NCI-H510A treated with DMSO at 0.1 percent for 48 hours (cell line): ENCODE measurements at places on chromosomes 5 and 9.

GRCh38 chr9:124297551-124297901, 39.8 kb downstream of the NEK6 start:
- DNase-seq = no peak

DNA sequence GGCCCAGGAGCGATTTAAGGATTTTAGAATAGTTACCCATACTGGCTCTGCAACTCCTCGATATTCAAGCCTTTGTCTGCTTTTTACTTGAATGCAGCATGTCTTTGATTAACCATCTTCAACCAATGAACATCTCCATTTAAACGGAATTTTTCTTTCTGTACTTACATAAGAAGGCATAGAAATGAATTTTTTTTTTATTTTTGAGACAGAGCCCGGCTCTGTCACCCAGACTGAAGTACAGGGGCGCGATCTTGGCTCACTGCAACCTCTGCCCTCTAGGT, 825 bp upstream of the RIOK2 start:
- no peak for DNase-seq

DNA sequence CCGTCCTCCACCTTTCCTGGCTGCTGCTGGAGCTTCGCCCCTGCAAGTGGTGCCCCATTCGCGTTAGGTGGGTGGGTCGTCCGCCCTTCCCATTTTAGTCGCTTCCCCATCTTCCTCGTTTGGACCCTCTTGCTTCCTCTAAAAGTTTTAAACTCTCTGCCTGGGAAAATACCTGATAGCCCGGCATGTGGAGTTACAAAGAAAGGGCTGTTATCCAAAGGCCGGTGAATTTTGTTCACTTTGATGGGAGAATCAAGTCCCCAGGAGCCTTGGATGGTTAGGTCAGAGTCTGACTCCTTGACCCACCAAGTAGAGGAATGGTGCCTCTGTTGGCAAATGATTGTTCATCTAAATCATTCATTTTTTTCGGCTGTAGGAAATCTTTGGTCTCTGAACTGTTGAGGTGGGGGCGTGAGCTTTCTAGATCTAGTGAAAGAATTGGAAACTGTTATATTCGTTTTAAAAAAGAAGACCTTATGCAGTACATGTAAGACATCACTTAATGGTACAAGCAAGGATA, 29.5 kb upstream of the APC start:
- no peak for DNase-seq

DNA sequence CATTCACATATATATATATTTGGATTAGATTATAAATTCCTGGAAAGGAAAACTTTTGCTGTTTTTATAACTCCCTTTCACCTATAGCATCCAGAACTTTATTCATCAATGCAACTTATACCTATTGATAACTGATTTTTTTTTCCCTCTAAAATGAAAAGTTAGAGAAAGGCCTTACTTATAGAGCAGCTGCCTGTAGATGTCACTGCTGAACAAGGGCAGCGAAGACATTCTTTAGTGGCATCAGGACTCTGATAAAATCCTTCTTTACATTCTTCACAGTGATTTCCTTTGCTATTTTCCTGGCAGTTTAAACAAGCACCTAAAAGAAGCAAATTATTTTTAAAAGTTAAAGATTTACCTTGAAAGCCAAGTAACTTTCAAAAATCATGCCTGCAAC, 32.3 kb upstream of the CDK5RAP2 start:
- no peak for DNase-seq

- DNase-seq = no peak
These were observed 624.4 kb upstream of the RORB start for GRCh38 chr9:73872701-73873100.

DNA sequence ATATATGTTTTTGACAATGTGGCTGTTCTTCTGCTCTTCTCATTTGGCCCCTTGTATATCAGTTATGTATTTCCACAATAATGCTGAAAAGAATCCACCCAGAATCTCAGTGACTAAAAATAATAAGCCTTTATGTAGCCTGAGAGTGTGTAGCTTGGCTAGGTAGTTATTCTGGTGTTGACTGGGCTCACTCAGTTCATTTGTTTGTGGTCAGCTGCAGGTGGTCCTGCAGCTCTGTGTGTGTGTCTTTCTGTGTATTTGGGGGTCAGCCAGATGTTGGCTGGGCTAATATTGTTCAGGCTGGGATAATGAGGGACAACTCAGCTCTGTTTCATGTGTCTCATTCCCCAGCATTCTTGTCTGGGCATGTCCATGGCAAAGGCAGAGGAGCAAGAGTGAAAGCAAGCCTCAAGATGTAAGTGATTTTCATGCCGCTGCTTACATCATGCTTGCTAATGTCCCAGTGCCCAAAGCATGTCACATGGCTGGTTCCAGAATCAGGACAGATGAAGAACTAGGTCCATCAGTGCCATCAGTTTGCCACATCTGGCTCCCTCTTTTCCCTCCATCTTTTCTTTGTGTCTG, 162.8 kb downstream of the KCTD16 start:
- DNase-seq = no peak

DNA sequence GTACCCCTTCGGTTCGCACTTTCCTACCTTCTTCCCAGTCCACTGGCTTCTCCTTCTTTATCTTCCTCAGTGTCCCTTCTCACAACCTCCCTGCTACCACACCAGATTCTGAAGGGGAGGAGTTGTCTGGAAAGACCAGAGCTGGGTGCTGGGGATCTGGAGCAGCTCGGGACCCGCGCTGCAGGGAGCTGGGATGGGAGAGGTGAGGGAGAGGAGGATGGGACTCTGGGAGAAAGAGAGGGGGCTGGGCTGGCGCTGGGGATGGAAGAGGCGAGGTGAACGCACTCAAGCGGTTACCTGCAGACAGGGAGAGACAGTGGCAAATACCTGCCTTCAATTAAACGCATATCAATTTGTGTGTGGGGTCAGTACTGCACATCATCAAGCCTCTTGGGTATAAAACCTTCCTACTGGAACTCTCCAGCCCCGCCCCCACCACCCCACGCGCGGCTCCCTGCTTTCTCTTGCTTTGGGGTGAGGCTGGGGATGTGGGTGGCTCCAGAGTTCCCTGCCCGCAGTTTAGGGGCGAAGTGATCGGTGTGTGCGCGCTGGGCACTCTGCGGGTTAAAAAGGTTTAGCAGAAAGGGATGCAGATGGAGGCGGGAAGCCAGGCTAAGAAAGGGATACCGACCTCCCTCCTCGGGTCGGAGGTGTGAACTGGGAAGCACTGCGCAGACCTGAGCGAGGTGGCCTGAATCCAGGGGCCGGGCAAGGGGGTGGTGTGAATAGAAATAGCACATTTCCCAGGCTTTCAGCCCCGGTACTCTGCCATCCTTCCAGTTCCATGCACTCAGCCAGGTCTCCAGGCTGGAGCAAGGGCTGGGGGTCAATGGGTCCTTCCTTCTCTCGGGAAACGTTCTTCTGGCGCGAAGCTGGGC, 977 bp upstream of the PAM start:
- peak; percentile 31 for DNase-seq

DNA sequence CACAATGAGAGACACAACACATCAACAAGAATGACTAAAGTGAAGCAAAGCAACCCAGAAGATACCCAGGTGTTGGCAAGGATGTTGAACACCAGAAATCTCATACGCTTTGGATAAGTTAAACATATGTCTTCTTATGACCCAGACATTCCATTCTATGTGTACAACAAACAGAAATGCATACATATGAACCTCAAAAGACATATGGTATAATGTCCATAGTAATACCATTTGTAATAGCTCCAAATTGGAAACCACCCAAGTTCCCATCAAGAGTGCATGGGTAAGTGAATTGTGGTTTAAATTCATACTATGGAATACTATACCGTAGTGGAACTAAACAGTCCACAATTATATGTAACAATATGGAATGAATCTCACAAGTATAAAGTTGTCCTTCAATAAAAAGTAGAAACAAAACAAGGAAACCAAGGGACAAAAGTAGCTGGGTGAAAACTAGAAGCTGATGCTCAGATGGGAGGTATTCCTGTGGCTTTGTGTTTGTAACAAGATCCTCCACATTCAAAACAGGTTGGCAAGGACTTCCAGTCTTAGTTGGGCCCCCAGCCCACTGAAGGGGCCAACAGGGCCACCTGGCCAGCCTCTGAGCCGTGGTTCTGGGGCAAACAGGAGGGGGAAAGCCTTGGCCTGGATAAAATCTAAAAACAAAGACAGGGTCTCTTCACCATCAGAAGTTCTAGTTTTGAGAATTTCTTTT, 171.8 kb upstream of the PITX1 start:
- DNase-seq = no peak

- no peak for DNase-seq
These were observed 224.1 kb downstream of the MEF2C start for GRCh38 chr5:88658886-88659285.

GRCh38 chr5:1442222-1443145, 2.8 kb downstream of the SLC6A3 start:
- DNase-seq = no peak

DNA sequence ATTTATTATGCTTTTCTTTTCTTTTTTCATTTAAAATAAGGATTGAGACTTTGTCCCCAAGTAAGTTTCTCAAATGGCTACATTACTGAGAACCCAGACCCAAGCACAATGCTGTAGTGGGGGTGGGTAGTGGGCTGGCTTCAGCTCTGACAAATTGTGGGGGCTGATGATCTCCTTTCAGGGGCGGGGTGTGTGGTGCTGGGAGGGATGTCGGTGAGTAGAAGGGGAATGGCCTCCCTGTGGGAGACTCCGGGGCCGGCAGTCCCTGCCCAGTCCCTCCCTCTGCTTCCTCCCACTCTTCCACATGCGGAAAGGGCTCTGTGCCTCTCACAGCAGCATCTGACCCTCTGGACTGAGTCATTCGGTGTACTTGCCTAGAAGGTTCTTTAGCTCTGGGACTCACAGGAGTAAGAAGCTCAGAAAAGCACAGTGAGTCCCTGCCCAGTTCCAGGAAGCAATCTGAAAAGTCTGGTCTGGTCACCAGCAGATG, 14.3 kb downstream of the CD180 start:
- DNase-seq = no peak

DNA sequence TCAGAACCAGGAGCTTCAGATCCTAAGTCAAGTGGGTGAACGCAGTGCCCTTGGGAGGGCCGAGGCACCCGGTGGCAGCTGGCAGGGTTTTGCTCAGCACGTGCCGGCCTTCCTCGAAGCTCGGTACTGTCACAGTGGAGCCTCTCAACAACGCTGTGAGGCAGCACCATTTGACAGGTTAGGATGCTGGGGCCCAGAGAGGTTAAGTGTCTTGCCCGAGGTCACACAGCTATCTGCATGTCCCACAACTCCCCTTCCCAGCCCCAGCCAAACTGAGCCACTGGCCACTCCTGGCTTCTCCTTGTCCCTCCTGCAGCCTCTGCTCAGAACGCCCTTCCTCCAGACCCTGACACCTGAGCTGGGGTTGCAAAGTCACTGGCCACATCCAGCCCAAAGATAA, 43.7 kb upstream of the RPL26L1 start:
- no peak for DNase-seq

DNA sequence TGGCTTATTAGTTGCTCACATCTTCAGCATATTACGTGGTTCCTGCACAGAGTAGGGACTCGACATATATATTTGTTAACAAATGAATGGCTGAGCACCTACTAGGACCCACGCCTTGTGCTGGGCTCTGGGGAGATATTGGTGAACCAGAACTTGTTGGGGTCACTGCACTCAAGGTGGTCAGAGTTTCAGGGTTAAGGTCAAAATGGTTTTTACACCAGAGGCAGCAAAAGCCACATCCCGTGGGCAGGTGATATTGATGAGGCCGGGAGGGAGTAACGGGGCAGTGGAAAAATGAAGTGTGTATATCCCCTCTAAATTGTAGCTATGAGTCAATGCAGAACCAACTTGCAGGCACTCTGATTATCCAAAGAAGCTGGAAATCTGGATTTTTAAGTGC, 136.5 kb upstream of the KLF4 start:
- no peak for DNase-seq

GRCh38 chr9:85130260-85130659, 460.7 kb downstream of the NTRK2 start:
- no peak for DNase-seq

DNA sequence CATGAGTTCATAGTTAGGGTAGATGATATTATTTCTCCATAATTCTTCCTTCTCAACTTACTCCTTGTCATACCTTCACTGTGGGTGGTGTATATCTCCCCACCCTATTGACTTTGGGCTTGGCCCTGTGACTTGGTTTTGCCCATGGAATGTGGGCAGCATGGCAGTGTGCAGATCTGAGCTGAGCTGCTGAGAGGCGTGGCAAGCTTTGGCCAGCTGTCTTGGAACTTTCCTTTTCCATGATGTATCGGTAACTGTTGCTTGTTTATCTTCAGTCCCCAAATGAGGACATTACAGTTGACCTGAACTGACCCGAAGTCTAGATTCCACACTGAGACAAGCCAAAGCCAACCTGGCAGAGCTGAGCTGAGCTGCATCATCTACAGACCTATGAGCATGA, 70.4 kb downstream of the RALGPS1 start:
- no peak for DNase-seq

DNA sequence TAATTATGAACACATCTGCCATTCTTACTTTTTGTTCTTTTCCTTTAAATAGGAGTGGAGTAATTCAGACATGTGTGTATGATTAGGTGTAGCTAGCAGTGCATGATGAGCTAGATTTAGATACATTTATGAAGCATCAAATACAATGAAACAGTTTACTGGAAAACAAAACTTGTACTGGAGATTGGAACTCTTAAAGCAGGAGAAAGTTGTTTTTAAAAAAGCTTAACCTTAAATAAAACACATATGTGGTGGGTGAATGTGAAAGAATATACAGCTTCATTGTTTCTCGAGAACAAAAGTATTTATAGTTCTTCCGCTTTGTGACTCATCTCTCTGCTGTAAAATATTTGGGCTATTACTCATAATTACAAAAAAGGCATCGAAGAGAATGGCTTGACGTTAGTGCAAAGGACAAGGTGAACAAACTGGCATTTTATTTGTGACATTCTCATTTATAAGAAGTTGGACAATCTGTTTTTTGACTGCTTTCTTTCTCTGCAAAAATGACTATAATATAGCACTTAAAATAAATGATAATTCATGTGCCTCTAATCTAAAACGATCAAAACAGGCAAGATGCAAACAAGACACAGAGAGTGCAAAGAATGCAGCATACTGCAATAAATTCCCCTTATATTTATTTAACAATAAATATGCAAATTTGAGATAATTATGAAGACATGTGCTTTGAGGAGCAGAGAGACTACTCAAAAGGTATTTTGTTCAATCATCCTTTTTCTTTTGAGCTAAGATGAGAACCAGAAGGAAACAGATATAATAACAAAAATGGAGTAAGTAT, 478.8 kb downstream of the CETN3 start:
- DNase-seq = no peak

GRCh38 chr9:125470767-125471580, 209.3 kb downstream of the GAPVD1 start:
- no peak for DNase-seq

- no peak for DNase-seq
These were observed 30.0 kb downstream of the PLPP7 start for GRCh38 chr9:131319486-131319885.
